ENCODE measurements at places on chromosomes 12 and 14. TPM values are rescaled to one million over a fixed set of nuclear protein-coding genes. Genes with fewer than 3 reads are reported as not detected.

Gene AHNAK2
- polyA plus RNA-seq: not detected

Gene OTOGL
- polyA plus RNA-seq: 0.36 TPM

Gene TRIAP1
- 37.2 TPM for polyA plus RNA-seq

Gene IRAK3
- not detected for polyA plus RNA-seq

Gene MAP1LC3B2
- 6.2 TPM for polyA plus RNA-seq

Gene HOXC4
- 6.1 TPM for polyA plus RNA-seq

GRCh38 chr12:63888908-63889635, 44.6 kb downstream of the SRGAP1 start:
- DNase-seq: no peak

- no peak for DNase-seq
These were observed 329.2 kb downstream of the PCNX1 start for GRCh38 chr14:71236487-71236886.

DNA sequence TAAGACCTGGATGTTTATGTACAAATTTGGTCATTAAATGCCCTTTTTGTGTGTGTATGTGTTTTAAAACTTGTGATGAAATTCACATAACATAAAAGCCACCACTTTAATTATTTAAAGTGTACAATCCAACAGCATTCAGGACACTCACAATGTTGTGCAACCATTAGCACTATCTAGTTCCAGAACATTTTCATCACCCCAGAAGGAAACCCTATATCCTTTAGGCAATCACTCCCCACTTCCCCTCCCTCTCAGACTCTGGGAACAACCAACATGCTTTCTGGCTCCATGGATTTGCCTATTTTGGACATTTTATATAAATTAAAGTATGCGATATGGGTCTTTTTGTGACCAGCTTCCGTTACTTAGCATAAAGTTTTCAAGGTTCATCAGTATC, 124.6 kb downstream of the TTC7B start:
- DNase-seq: no peak

DNA sequence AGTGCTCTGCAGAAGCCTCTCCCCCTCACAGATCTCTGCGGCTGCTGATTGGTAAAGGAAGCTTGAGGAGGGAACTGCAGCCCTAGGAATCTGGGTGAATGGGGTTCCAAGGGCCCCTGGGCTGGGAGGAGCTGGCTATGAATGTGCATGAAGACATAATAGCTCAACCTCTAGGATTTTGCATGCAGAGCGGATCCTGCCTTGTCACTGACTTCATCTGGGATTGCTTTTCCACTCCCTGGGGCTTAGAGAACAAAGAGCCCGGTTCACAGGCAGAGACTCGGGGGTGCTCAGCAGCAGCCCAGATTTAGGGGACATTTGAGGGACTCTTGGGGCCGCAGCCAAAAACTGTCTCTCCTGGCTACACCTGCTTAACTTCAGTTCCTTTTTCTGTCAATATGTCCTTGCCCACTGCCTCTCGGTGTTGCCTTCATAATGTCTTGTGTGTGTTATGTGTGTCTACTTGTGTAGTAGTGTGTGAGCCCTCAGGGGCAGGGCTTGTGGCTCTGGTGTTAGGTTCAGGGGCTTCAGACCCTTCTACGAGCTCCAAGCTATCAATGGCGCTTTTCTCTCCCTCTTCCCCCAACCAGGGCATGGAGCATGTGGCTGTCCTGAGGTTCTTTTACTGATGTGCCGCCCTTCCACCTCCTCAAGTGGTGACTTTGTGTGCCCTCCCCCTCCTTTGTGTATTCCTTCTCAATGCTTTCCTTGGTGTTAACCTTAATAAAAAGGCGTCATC, 1.9 kb downstream of the CCDC184 start:
- no peak for DNase-seq

DNA sequence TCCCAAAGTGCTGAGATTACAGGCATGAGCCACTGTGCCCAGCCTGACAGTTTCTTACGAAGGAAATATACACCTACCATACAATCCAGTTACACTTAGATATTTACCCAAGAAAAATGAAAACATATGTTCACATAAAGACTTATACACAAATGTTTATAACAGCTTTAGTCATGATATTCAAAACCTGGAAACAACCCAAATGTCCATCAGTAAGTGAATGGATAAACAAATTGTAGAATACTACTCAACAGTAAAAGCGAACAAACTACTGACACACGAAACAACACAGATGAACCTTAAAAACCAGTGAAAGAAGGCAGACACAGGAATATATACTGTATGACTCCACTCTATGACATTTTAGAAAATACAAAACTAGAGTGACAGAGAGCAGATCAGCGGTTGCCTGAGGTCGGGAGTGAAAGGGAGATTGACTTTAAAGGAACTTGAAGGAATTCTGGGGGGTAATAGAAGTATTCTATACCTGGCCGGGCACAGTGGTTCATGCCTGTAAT, 83.6 kb downstream of the SPRING1 start:
- DNase-seq: no peak

GRCh38 chr12:72570601-72571000, 298.4 kb downstream of the TRHDE start:
- DNase-seq: no peak

GRCh38 chr12:104276273-104277131, 27.0 kb upstream of the EID3 start:
- DNase-seq: no peak

Data from muscle of arm (tissue), 14 donors.